Breast epithelium (tissue), 4 donors: ENCODE measurements at places on chromosomes 13 and 19. TPM values are rescaled to one million over a fixed set of nuclear protein-coding genes. Genes with fewer than 3 reads are reported as not detected.

STOML3 gene
- not detected for total RNA-seq

PABPC3 gene
- total RNA-seq: 0.15 TPM

ELAVL3 gene
- total RNA-seq: not detected

DNA sequence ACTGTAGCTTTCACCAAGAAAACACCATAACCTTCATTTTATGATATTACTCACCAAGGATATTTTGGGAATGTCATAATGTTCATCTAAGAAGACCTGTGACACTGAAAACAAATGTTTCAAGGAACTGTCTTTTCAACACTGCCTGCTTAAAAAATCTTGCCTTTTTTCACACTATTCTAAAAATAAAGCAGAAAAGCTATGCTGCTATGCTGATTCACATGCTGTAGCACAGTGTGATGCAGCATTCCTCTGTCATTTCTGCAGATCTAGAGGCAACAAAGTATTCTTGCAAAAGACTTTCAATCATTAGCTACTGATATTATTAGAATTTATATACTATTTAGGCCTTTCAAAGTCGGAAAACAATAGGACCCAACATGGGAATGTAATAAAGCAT is 525.7 kb downstream of the UQCRFS1 start:
- H3K36me3 ChIP-seq: no peaks in the 10 kb centered on the region
- H3K4me3 ChIP-seq: no peak overlapping the region
- no peak for DNase-seq
- H3K4me1 ChIP-seq: no peaks in the 10 kb centered on the region
- no peaks in the 10 kb centered on the region for H3K27me3 ChIP-seq
- no peak overlapping the region for H3K27ac ChIP-seq

DNA sequence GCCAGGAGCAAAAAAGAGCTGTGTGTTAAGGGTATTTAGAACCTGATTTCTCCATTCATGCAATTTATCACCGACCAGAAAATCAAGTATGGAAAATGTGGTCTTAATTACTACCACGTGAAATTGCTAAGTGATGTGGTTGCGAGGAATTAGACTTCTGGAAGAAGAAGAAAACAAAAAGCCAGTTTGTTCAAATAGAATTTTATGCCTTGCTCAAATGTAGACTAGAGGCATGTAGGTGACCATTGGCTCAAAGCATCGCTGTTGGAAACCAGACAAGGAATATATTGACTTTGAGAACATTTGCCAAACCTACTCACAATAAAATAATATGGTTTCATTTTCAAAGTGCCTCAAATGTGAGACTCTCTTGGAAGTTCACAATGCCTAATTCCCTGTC is 57.3 kb upstream of the LRCH1 start:
- no peaks in the 10 kb centered on the region for H3K4me1 ChIP-seq
- no peaks in the 10 kb centered on the region for H3K27me3 ChIP-seq
- H3K36me3 ChIP-seq: no peaks in the 10 kb centered on the region
- no peak overlapping the region for H3K4me3 ChIP-seq
- no peak for DNase-seq

DNA sequence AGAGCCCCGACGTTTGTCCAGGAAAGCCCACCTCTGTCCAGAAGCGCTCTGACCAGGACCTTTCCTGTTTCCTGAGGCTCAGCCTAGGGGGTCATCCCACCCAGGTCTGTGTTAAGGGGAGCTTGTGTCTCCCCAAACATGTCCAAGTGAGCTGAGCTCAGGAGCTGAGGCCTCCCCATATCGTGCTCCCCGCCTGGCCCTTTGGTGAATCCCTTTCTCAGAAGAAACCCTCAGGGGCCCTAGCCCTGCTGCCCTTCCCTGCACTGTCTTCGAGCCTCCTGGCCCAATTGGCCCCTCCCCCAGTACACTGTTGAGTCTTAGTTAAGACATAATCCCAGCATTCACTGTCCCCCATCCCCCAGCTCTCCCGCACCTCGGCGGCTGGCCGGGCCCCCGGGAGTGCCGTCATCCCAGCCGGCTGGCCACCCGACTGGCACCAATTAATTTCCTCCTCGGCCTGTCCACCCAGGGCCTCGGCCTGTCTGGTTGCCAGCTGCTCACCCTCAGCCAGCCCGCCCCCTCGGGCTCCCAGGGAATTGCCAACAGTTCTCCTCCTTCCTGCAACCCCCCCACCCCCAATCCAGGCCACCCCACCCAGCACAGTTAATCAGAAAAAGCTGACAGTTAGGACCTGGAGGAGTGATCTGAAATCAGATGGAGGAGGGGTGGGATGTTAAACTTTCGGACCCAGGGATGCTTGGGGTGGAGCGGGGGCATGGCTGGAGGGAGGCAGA is 13.6 kb downstream of the IER2 start:
- DNase-seq: peak; percentile 79
- peaks cover 33% of the 10 kb centered on the region for H3K4me1 ChIP-seq
- no peaks in the 10 kb centered on the region for H3K27me3 ChIP-seq
- H3K4me3 ChIP-seq: peak overlapping the region; percentile 52
- no peaks in the 10 kb centered on the region for H3K36me3 ChIP-seq

- no peaks in the 10 kb centered on the region for H3K27me3 ChIP-seq
- H3K27ac ChIP-seq: no peak overlapping the region
- DNase-seq: no peak
- no peaks in the 10 kb centered on the region for H3K36me3 ChIP-seq
These were observed 87.8 kb downstream of the SIPA1L3 start for GRCh38 chr19:37994823-37995130.

DNA sequence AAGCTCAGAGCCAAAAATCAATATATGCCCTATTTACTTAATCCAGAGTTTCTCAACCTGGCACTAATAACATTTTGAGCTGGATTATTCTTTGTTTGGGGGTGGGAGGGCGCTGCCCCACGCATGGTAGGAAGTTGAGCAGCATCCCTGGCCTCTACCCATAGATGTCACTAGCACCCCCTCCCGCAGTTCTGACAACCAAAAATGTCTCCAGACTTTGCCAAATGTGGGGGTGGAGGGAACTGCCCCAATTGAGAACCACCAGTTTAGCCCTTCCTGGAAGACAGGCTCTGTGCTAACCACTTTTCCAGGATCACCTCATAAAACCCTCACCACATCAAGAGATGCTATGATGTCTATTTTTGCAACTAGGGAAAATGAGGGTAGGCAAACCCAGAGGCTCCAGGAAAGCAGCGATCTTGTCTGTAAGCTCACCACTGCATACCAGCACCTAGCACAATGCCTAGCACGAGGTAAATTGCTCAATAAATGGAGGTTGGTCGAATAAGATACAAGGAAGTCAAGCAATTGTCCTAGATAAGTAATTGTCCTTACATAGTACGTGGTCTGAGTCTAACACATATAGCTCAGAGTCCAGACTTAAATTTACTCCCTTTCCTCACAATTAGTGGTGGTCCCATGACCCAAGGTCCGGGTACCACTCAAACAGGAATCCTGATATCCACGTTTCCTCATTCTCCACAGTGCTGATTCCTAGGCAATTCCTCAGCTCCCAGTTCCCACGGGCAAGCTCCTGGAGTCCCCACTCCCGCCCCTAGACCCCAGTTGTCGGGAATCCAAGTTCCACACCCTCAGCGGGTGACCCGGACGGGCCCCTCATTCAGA is 892 bp downstream of the TRIR start:
- H3K4me3 ChIP-seq: peak overlapping the region; percentile 93
- H3K4me1 ChIP-seq: peaks cover 21% of the 10 kb centered on the region
- no peak for DNase-seq
- peak overlapping the region; percentile 95 for H3K27ac ChIP-seq
- no peaks in the 10 kb centered on the region for H3K27me3 ChIP-seq

DNA sequence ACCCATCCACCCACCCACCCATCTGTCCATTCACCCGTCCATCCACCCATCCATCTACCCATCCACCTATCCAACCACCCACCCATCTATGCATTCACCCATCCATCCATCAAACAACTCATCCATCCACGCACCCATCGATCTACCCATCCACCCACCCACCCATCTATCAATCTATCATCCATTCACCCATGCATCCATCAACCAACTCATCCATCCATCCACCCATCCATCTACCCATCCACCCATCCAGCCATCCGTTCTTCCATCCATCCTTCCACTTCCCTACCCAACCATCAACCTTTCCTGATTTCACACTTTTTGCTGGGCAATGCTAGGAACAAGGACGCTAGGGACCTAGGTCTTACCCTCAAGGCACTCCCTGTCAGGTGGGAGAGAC is 2.1 kb downstream of the TMEM238 start:
- H3K27me3 ChIP-seq: no peaks in the 10 kb centered on the region
- no peak overlapping the region for H3K27ac ChIP-seq
- H3K4me1 ChIP-seq: peaks cover 9% of the 10 kb centered on the region
- DNase-seq: no peak
- H3K4me3 ChIP-seq: no peak overlapping the region

GRCh38 chr13:34258646-34259386 is 440.9 kb downstream of the RFC3 start:
- H3K36me3 ChIP-seq: no peaks in the 10 kb centered on the region
- no peak overlapping the region for H3K4me3 ChIP-seq
- no peak for DNase-seq
- H3K27me3 ChIP-seq: no peaks in the 10 kb centered on the region
- no peaks in the 10 kb centered on the region for H3K4me1 ChIP-seq

DNA sequence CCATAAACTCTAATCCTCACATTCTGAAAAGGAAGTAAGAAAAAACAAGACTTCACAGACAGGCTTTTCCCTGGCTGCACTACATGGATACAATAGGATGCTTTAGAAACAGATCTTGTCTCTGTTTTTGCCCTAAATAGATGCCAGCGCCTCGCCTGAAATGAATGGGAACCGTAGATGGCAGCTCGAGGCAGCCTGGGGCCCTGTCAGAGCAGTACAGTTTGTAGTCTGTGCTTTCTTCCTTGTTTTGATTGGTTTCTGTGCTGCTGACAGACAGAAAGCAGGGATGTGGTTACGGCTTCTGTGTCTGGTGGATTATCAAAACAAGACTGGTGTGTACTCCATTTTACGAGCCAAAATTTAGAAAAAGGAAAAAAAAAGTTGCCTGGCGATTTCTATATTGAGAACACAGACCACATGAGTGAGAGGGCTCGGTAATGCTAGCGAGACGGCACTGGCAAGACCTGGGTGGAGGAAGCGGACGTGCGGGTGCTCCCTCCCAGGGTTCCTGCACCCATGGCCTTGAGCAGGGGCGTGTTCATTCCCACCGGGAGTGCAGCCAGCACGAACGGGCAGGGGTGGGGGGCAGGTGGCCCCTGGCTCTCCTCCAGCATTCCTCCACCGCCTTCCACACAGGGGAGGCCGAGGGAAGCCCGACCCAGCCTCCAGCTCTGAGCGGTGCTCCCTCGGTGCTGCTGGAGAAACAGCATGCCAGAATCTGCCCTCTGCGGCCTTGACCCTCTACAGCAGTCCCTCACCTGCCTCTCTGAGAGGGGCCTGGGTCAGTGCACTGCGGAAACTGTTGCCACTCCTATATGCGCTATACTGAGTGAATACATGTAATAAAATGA is 37.6 kb upstream of the C1QTNF9 start:
- peaks cover 8% of the 10 kb centered on the region for H3K4me1 ChIP-seq
- H3K27me3 ChIP-seq: no peaks in the 10 kb centered on the region
- H3K27ac ChIP-seq: peak overlapping the region; percentile 85
- H3K36me3 ChIP-seq: no peaks in the 10 kb centered on the region
- H3K4me3 ChIP-seq: peak overlapping the region; percentile 36
- DNase-seq: no peak

- no peak for DNase-seq
- H3K4me3 ChIP-seq: no peak overlapping the region
- H3K27me3 ChIP-seq: no peaks in the 10 kb centered on the region
These were observed 57.2 kb upstream of the C1QTNF9 start for GRCh38 chr13:24252136-24252535.

GRCh38 chr13:99376132-99376531 is 68.9 kb upstream of the GPR183 start:
- DNase-seq: no peak
- no peak overlapping the region for H3K4me3 ChIP-seq
- no peak overlapping the region for H3K27ac ChIP-seq

DNA sequence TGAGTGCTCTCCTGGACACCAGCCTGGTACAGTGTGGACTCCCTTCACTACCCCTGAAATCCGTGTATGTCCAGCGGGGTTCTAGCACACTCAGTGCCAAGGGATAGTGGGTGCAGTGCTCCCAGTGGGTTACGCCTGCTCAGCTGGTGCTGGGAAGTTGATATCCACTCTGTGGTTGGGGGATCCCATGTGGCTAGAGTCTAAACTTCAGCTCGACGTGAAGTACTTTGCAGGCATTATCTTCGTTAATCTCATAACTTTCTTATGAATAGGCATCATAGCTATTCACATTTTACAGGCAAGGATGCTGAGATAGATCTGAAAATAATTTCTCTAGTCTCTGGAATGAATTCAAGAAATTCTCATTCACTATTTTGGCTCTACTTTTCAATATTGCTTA is 433.2 kb upstream of the HTR2A start:
- no peaks in the 10 kb centered on the region for H3K27me3 ChIP-seq
- no peaks in the 10 kb centered on the region for H3K36me3 ChIP-seq
- DNase-seq: no peak
- no peak overlapping the region for H3K4me3 ChIP-seq
- no peaks in the 10 kb centered on the region for H3K4me1 ChIP-seq
- H3K27ac ChIP-seq: no peak overlapping the region

DNA sequence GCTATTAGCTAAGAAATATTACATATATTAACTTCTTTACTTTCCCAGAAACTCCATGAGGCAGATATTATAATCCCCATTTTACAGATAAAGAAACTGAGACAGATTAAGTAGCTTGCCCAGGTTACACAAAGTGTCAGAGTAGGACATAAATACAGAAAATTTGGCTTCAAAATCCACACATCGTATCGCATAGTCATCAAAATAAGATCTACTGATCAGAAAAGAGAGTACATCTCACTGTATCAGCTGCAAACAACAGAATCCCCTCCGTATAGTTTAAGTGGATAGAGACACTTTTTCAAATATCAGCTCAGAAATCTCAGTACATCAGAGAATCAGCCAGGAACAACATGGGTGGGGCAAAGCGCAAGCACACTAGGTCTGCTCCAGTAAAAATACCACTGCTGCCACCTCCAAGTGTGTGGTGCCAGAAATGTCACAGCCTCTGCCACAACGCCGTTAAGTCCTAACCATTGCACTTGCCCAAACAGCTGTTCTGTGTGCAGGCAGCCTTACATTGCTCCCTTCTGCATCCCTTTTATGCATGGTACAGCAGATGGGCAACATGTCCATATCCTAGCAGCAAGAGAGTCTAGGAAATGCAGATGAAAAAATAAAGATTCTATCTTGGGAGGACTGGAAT is 204.8 kb downstream of the KLF12 start:
- H3K4me1 ChIP-seq: no peaks in the 10 kb centered on the region
- no peaks in the 10 kb centered on the region for H3K36me3 ChIP-seq
- no peak overlapping the region for H3K27ac ChIP-seq
- no peaks in the 10 kb centered on the region for H3K27me3 ChIP-seq

GRCh38 chr13:88022431-88023208 is 351.4 kb downstream of the SLITRK5 start:
- no peaks in the 10 kb centered on the region for H3K4me1 ChIP-seq
- no peaks in the 10 kb centered on the region for H3K36me3 ChIP-seq

- no peaks in the 10 kb centered on the region for H3K36me3 ChIP-seq
- no peaks in the 10 kb centered on the region for H3K4me1 ChIP-seq
- H3K4me3 ChIP-seq: no peak overlapping the region
- H3K27ac ChIP-seq: no peak overlapping the region
These were observed 1327.6 kb downstream of the UQCRFS1 start for GRCh38 chr19:27885359-27885758.

GRCh38 chr19:41705393-41706174 is 2.8 kb upstream of the CEACAM5 start:
- H3K27me3 ChIP-seq: peaks cover 36% of the 10 kb centered on the region
- H3K4me3 ChIP-seq: no peak overlapping the region
- no peaks in the 10 kb centered on the region for H3K36me3 ChIP-seq
